Stimulated activated CD8-positive, alpha-beta memory T cell treated with anti-CD3 and anti-CD28 coated beads, Interleukin-7, amount 100 ng/mL, for 24 hours (primary cell): ENCODE measurements at places on chromosomes 1 and 21.

- DNase-seq, result no peak
Observed at GRCh38 chr1:30609336-30609998, 113.9 kb downstream of the MATN1 start.

- no peak for DNase-seq
Observed at GRCh38 chr1:67440339-67440738, 10.1 kb upstream of the SERBP1 start.

DNA sequence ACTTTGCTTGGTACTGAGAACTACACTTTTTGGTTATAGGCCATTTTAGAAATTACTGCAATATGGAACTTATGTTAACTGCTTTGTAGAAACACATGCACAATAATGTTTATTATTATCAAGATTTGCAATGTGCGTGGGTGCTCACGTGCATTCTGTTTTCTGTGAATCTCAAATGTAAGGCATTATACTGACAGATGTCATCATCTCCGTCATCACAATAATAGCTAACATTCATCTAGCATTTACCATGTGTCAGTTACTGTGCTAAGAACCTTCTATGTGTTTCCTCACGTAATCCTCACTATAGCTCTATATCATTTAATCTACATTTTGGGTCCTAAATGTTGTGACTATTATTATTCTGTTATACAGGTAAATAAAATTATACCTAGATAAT, 1214.8 kb upstream of the ADGRL4 start:
- no peak for DNase-seq

GRCh38 chr1:114467491-114467890, 43.5 kb downstream of the TRIM33 start:
- DNase-seq, result no peak

DNA sequence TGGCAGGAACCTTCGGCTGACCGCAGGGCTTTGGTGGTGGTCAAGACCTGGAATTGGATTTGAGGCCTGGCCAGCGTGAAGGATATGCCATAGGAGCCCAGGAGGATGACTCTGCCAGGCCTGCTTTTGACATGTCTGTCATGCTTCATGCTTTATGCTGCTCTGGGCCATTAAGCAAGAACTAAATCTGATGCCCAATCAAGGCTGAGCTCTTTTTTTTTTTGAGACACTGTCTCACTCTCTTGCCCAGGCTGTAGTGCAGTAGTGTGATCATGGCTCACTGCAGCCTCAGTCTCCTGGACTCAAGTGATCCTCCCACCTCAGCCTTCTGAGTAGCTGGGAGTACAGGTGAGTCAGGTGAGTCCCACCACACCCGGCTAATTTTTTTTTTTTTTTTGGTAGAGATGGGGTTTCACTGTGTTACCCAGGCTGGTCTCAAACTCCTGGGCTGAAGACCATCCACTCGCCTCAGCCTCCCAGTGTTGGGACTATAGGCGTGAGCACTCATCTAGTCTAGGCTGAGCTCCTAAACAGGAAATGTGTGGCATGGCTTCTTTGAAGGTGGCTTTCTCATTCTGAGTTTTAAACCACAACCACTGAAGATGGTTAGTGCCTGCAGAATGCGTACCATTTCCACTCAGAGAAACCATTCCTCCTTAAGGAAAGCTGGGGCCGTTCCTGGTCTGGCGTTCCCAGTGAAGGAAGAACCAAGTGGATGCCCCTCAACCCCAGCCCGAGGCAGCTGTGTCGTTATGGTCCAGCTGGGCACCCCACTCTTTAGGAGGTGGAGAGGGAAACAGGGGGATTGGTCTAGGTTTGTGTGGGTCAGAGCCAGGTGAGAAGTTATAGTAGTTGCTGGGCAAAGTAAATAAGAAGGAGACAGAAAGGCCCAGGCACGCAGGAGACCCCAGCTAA, 34.2 kb upstream of the ATP5PO start:
- DNase-seq, result no peak
